ENCODE measurements at places on chromosomes 16 and 17.

DNA sequence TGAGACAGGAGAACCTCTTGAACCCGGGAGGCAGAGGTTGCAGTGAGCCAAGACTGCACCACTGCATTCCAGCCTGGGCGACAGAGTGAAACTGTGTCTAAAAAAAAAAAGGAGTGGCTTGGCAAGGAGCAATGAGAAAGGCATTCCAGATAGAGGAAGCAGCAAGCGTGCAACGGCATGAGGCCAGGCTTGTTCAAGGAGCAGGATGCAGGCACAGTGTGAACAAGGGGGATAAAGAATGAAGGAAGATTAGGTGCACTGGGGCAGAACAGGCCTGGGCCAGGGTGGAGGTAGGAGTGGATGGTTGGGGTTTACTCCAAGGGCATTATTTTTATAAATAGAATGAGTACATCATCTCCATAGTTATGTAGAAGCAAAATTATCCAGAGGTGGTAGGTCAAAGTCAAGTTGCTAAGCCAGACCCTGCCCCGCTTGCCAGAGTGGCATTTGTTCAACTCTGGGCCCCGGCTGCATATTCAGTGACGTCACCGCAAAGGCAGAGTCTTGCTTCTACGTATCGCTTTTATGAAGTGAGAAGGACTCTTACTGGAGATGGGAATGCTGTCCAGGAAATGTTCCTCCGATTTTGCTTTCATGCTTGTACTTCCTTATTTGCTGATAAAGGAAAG lies 100.2 kb downstream of the KATNIP start:
- DNase-seq, result no peak

- no peak for DNase-seq
Observed at GRCh38 chr16:10907757-10908045, 30.7 kb downstream of the CIITA start.

DNA sequence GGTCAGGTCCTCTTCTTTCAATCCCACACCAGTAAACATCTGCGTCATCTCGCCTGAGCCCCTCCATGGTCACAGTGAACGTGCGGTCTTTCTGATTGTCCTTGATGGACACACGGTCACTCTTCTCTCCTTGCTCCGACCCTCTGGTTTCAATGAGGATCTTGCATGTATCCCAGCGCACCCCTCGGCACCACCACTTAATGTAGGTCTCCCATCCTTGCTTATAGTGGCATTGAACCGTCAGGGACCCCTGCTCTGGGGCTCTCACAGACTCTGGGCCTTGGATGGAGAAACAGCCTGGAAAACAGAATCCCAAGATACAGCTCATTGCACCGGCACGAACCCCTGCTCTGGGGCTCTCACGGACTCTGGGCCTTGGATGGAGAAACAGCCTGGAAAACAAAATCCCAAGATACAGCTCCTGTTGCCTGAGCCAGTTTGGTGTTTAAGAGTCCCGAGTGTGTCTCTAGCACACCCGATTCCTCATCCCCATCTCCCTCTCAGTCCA lies 5.4 kb downstream of the CD300LB start:
- DNase-seq, result no peak

DNA sequence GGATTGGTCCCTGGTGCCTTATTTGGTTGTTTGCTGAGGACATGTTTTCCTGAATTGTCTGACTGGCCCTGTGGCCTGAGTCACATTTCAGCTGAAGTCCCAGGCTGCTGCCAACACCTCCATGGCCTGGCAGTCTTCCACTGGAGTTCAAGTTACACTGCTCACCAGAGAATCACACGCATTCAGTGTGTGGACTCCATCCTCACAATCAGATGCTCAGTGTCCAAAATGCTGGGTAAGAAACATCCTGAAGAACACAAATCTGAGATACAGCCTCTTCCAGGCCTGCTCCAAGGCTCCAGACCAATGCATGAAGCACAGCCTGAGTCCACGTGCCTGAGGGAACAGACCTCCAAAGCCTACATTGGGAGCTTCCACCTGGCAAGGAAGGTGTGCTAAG lies 19.2 kb downstream of the CD300LB start:
- no peak for DNase-seq

DNA sequence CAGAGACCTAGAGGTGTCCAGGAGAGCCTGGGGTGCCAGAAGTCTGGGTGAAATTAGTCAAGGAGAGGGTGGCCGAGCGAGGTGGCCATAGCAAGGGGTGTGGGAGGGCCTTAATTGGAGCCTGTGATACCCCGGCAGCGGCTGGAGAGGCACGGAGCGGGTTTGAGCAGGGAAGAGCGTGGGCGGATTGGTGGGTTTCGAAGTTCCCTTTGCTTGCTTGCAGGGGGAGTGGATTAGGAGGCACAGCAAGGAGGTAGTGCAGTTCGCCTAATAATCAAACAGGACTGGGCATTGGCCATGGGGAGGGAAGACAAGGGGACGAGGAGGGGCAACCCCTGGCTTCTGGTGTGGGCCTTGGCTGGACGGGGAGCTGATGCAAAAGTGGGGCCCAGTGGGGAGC lies 5.4 kb upstream of the FAM83G start:
- no peak for DNase-seq

- no peak for DNase-seq
Observed at GRCh38 chr16:88550246-88550661, 19.9 kb upstream of the ZC3H18 start.

GRCh38 chr17:40145476-40145875 lies 5.1 kb downstream of the CASC3 start:
- no peak for DNase-seq

DNA sequence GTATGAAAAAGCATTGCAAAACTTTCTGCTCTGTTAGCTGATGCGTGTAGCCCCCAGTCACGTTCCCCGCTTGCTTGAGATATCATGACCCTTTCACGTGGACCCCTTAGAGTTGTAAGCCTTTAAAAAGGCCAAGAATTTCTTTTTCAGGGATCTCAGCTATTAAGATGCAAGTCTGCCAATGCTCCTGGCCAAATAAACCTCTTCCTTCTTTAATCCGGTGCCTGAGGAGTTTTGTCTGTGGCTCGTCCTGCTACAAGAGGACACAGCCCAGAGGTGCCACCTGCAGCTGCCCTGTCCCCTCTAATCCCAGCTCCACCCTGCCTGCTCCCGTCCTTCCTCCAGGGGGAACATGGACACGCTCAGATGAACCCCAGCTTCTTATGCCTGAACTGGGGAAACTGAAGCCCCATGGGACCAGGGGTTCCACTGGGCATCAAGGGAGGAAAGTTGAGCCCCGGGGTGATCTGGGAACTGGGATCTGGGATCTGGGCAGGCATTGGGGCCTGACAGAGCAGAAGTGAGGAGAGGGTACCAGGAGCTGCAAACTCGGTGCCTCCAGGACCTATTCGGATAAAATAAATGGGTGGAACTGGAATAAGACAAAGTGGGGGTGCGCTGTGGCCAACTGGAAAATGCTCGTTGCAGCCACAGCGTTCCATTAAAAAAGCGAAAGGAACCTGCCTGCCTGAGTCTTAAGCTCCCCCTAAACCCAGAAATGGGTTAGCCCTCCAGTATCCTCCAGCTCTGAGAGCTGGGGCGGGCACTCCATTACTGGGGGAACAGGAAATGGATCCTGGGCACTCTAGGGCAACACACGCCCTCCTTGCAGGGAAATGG lies 19.7 kb downstream of the QPRT start:
- no peak for DNase-seq

- DNase-seq, result no peak
Observed at GRCh38 chr17:72379516-72379915, 258.7 kb downstream of the SOX9 start.

DNA sequence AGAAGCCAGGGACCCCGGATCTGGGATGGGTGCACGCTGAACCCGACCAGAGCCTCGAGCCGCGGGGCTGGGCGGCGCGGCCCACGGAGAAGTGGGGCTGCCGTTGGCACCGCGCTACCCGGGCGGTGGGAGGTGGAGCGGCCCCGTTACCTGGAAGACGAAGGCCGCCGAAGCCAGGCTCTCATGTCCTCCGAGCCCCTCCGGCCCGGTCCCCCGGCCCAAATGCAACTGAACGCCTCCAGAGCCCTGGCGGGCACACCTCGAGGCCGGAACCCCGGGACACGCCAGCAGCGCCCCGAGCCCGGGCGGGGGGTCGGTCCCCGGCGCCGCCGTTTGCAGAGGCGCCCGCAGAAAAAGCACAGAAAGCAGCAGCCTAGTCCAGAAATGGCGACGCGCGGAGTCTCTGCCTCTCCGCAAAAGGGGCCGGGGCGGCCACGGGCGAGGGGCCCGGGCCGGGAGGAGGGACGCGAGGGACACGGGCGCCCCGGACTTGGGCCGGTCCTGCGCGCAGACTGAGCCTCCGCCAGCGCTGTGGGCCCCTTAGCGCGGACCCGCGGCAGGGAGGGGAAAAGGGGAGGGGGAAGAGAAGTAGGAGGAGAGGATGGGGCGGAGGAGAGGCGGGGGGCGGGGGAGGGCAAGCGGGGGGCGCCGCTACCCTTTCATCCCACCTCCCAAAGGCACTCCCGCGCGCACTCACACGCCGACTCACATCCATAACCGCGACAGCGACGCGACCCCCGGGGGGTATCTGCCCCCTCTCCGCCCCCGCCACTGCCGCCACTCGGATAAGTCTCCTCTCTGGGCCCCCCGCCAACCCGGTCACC lies 1.4 kb downstream of the AXIN2 start:
- peak; percentile 29 for DNase-seq

DNA sequence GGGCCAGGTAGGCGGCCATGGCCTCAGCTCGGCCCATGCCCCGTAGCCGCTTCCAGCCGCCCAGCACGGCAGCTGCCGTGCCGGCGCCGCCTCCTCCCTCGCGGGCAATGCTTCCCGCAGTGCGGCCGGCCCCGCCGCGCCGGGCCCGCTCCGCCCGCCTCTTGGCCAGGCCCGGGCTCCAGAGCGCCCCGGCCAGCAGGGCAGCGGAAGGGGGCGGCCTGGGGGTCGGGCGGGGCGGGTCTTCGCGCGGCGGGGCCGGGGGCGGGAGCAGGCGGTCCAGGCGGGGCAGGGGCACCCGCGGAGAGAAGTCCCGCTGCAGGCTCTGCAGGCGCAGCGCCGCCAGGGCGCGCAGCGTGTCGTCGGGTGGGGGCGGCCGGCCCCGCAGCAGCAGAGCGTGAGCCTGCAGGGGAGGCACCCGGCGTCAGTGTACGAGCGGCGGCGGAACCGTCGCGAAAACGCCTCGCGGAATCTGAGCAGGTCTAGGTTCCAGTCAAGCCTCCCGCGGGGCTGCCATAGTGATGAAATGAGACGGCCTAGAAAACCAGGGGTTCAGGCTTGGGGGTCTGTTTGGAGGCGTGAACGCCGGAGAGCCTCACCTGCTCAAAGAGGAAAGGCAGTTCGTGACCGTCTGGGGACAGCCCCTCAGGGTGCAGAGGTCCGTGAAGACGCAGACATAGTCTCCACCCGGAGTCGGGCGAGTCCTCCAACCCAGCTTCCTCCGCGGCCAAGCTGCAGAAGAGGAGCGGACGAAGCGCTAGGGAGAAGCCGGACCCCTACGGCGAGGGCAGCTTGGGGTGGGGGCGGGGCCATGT lies 6.6 kb downstream of the PLEKHH3 start:
- peak; percentile 41 for DNase-seq

- DNase-seq, result no peak
Observed at GRCh38 chr17:9606453-9606852, 30.0 kb downstream of the CFAP52 start.

DNA sequence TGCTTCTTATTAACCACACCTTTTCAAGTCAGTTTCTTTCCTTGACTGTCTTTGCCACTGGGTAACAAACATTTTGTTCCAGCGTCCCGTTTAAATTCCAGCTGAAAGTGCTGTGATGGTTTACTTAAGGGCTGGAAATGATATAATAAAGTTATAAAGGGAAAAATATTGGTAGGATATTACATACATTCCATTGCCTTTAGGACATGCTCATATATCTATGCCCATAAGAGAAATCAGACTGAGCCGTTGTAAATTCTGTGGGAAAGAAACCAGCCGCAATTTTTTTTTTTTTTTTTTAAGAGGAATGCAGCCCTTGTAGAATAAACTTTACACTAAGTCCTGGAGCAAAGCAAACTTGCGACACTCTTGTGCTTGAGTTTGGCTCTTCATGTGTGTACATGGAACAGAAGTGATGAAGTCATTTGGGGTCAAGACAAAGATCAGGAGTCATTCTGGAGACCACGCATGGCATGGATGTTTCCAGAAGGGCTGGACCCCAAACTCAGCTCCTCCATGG lies 210.9 kb downstream of the XYLT1 start:
- no peak for DNase-seq

DNA sequence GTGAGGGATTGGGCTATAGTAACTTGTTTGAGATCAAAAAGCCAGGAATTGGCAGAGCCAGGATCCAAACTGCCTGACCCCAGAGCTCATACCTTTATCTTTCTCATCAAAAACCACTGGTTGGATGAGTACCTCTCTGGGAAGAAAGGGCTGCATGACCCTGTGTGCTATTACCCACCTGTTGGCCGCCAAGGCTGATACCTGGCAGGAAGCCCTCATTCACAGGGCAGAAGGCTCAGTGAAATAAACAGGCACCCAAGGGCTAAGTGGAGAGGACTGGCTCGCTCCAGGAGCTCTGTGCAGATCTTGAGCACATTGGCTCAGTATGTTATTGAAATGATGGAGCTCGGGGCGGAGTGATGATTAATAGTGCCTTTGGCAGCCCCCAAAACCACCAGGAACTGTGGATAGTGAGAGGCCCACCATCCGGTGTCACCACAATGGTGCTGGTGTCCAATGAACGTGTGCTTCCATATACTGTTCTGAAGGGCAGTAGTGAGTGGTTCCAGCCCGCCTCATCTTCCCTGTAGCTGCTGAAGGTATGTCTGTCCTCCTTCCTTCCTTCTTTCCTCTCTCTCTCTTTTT lies 197.6 kb downstream of the MSI2 start:
- no peak for DNase-seq

DNA sequence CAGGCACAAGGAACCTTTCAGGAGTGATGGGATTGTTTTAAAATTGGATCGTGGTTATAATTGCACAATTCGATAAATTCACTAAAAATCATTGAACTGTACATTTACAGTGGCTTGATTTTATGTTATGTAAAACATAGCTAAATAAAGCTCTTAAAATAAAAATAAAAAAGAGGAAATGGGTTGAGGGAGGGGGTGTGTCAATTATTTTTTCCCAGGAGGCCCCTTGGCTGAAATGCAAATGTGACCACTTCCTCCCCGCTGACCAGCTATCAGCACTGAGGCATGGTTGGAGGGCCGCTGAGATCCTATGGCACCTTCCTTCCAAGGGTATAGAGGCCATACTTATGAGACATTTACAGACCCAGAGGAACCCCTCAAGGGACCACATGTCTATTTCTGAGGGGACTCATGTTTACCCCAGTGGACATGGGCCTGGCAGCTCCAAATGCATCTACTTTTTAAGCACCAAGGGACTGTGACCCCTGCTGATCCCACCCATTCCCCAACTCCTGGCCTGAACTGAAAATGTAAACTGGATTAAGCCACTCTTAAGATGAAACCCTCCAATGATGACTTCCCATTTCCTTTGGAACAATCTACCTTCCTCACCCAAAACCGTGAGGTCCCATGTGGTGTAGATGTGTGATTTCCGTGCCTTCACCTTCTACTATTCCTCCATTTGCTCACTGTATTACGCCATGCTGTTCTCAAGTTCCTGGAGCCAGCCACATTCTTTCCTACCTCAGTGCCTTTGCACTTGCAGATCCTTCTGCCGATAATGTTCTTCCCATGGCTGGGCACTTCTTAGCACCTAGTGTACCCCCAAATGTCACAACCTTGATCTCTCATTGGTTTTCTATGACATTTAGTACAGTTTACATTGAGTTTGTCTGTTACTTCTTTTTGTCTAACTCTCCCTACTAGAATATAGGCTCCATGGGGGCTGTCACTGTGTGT lies 2.8 kb upstream of the IL21R start:
- DNase-seq, result no peak

GRCh38 chr17:61702450-61702849 lies 111.4 kb upstream of the NACA2 start:
- DNase-seq, result no peak
